Activated T-cell treated with anti-CD3 and anti-CD28 coated beads, Interleukin-2, amount 50 U/mL, for 72 hours (primary cell): ENCODE measurements at places on chromosomes 12 and 14.

DNA sequence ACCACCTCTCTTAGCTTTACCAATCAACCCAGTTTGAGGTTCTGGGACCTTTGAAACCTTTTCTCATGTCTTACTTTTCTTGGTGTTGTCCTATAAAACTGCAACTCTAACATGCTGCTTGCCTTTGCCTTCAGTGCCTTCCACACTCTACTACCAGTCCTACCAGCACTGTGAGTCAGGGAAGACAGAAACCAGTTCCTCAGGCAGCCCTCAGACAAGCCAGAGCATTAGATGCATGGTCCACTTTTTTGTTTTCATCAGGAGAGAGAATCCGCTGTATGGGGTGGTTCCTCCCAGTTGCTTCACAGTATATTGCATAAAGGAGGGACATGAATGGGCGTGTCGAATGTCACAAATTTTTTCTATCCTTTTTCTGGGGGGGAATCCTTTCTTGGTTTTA is 17.3 kb upstream of the KLRB1 start:
- DNase-seq, result no peak
- no peaks in the 10 kb centered on the region for H3K27me3 ChIP-seq
- H3K36me3 ChIP-seq, result peaks cover 10% of the 10 kb centered on the region
- no peak overlapping the region for H3K4me3 ChIP-seq
- no peak overlapping the region for H3K27ac ChIP-seq

DNA sequence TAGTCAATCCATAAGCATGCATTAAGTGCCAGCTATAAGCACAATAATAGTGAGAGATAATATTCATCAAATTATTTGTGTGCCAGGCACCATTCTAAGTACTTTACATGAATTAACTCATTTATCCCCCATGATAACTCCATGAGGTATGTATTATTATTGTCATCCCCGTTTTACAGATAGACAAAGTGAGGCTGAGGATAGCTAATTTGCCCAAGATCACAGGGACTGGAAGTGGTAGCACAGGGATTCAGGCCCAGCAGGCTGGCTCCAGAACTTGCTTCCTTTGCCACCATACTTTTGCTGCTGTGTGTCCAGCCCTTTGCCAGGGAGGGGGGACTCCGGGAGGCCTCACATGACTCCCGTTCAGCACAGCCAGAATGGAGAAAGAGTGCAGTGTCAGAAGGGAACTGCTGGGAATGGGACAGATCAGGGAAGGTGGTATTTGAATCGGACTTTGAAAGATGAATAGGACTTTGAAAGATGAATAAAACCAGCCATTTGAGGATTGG is 128.0 kb upstream of the PWP1 start:
- no peaks in the 10 kb centered on the region for H3K4me1 ChIP-seq
- H3K4me3 ChIP-seq, result no peak overlapping the region
- DNase-seq, result no peak
- no peaks in the 10 kb centered on the region for H3K27me3 ChIP-seq
- H3K27ac ChIP-seq, result no peak overlapping the region

DNA sequence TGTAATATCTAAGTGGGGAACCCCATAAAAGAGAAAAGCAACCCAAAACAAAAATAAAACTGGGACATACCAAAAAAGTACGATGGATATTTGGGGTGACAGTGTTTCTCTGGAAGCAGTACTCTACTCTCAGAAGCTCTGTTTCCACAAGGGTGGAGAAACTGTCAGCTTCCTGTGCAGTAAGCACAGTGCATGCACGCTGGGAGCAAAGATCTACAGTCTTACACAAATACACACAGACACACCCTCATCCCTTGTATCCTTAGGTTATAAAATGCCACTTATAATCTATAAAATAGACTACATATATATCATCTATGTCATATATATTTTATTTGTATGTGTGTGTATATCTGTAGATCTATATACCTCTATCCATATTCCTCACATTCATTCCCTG is 225.8 kb upstream of the SOX5 start:
- H3K27ac ChIP-seq, result no peak overlapping the region
- no peak for DNase-seq
- no peaks in the 10 kb centered on the region for H3K36me3 ChIP-seq
- no peaks in the 10 kb centered on the region for H3K4me1 ChIP-seq
- H3K27me3 ChIP-seq, result no peaks in the 10 kb centered on the region
- H3K4me3 ChIP-seq, result no peak overlapping the region

DNA sequence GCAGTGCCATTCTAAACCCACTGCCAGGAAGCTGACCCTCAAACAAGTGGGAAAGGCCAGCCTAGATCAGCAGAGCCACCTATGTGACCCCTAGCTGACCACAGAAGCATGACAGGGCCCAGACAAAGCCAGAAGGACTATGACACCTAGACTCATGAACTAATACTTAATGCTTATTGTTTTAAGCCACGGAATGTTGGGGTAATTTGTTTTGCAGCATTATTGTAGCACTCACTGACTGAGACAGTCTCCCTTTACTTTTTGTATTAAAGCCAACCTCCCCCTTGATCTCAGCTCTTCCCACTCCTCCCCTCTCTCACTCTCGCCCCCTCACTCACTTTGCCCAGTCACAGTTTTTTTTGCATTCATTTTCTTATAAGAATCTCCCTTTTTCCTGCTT is 186.4 kb downstream of the RBM19 start:
- no peak for DNase-seq
- no peaks in the 10 kb centered on the region for H3K36me3 ChIP-seq
- H3K4me3 ChIP-seq, result no peak overlapping the region
- peaks cover 42% of the 10 kb centered on the region for H3K27me3 ChIP-seq

- H3K27me3 ChIP-seq, result no peaks in the 10 kb centered on the region
- no peak overlapping the region for H3K27ac ChIP-seq
- no peaks in the 10 kb centered on the region for H3K4me1 ChIP-seq
- H3K4me3 ChIP-seq, result no peak overlapping the region
These were observed 163.3 kb upstream of the NTF3 start for GRCh38 chr12:5268424-5269210.

- no peak for DNase-seq
- no peaks in the 10 kb centered on the region for H3K36me3 ChIP-seq
- H3K27me3 ChIP-seq, result no peaks in the 10 kb centered on the region
- H3K4me3 ChIP-seq, result no peak overlapping the region
- H3K4me1 ChIP-seq, result peaks cover 36% of the 10 kb centered on the region
These were observed 6.6 kb downstream of the CAPRIN2 start for GRCh38 chr12:30748147-30748546.

DNA sequence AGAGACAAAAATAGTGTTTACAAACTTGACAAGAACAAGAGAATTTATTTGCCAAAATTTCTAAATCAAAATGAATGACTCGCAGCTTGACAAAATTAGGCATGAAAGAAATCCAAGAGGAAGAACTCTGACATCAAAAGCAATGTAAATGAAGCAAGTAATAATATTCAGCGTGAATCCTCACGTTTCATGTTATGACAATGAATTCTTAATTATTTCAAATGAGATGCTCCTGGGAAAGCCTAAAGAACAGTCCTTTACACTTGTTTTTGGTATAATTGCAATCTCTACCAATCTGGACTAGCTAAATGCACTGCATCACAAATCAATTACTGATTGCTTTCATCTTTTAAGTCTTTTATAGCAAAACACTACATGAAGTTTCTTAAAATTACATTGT is 29.1 kb downstream of the PIK3C2G start:
- H3K4me1 ChIP-seq, result no peaks in the 10 kb centered on the region
- no peak overlapping the region for H3K4me3 ChIP-seq
- H3K36me3 ChIP-seq, result no peaks in the 10 kb centered on the region
- H3K27ac ChIP-seq, result no peak overlapping the region

- no peak overlapping the region for H3K4me3 ChIP-seq
- no peak for DNase-seq
These were observed 559.9 kb upstream of the ATP2B1 start for GRCh38 chr12:90268574-90268973.

GRCh38 chr14:67817750-67818438 is 1.5 kb upstream of the ZFYVE26 start:
- H3K36me3 ChIP-seq, result no peaks in the 10 kb centered on the region
- DNase-seq, result no peak
- peak overlapping the region; percentile 98 for H3K4me3 ChIP-seq
- H3K4me1 ChIP-seq, result peaks cover 47% of the 10 kb centered on the region
- H3K27me3 ChIP-seq, result no peaks in the 10 kb centered on the region
- no peak overlapping the region for H3K27ac ChIP-seq

GRCh38 chr14:84390010-84390409 is 1139.9 kb upstream of the FLRT2 start:
- no peak overlapping the region for H3K4me3 ChIP-seq
- no peak overlapping the region for H3K27ac ChIP-seq
- no peak for DNase-seq
- H3K36me3 ChIP-seq, result no peaks in the 10 kb centered on the region

DNA sequence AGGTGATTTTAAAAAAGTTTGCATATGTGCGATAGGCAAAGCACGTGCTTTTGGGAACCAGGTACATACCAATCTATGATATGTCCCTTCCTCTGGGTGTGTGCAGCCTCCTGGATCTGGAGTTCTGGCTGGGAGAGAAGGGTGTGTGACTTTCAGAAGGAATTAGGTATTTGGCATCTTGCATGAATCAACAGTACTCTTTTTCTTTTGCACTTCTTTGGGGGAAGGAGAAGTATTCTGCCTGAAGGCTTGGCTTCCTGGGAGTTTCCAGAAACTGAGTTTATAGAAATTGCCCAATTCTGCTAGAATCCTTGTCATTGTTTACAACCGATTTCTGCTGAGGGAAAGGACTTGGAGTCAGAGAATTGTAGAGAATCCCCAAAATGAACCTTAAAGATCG is 2.9 kb upstream of the CLMN start:
- peaks cover 7% of the 10 kb centered on the region for H3K4me1 ChIP-seq
- no peaks in the 10 kb centered on the region for H3K36me3 ChIP-seq
- H3K27ac ChIP-seq, result no peak overlapping the region

GRCh38 chr14:104464907-104465306 is 114.7 kb upstream of the C14orf180 start:
- peaks cover 28% of the 10 kb centered on the region for H3K27me3 ChIP-seq
- H3K4me3 ChIP-seq, result no peak overlapping the region
- no peak for DNase-seq
- H3K4me1 ChIP-seq, result peaks cover 10% of the 10 kb centered on the region

- H3K4me3 ChIP-seq, result peak within 1 kb of the TSS; percentile 92
- H3K27ac ChIP-seq, result no peak within 1 kb of the TSS
- DNase-seq, result peak; percentile 15
- peaks cover 16% of the 10 kb centered on the region for H3K4me1 ChIP-seq
These were observed at the start of gene KCNA1 for GRCh38 chr12:4909734-4910501. TSS of gene KCNA1 (plus strand) at chr12:4909905. CDS start at chr12:4911379, 1,474 bp downstream.

GRCh38 chr12:43711348-43711747 is 47.2 kb downstream of the PUS7L start:
- no peaks in the 10 kb centered on the region for H3K4me1 ChIP-seq
- no peak for DNase-seq
- H3K4me3 ChIP-seq, result no peak overlapping the region
- H3K36me3 ChIP-seq, result peaks cover 2% of the 10 kb centered on the region
- H3K27me3 ChIP-seq, result peaks cover 35% of the 10 kb centered on the region

DNA sequence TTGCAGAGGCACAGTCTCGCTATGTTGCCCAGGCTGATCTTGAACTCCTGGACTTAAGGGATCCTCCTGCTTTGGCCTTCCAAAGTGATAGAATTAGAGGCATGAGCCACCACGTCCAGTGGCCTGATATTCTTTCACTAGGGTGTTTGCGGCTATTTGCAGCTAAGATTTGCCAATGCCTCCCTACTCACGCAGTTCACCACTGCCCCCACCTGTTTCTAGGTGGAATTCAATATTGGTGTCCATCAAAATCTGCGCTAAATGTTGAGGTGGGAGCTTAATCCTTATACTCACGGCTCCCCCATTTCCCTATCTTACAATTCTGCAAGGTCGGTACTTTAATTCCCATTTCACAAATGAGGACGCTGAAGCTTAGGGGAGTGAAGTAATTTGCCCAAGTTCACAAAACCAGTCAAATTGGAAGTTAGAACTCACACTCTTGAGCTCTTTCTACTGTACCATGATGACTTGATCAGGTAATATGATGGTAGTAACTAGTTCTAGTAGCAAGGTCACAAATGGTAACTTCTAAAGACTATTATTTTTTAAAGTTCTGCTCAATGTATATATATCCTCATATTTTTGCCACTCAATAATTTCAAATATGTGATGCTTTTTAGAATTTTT is 22.1 kb upstream of the LRRC9 start:
- peak; percentile 3 for DNase-seq
- no peak overlapping the region for H3K27ac ChIP-seq
- no peaks in the 10 kb centered on the region for H3K4me1 ChIP-seq
- H3K27me3 ChIP-seq, result peaks cover 26% of the 10 kb centered on the region
- no peaks in the 10 kb centered on the region for H3K36me3 ChIP-seq

GRCh38 chr14:95419569-95419968 is 96.9 kb downstream of the SYNE3 start:
- H3K4me3 ChIP-seq, result no peak overlapping the region
- H3K27me3 ChIP-seq, result no peaks in the 10 kb centered on the region
- peaks cover 36% of the 10 kb centered on the region for H3K36me3 ChIP-seq
- H3K4me1 ChIP-seq, result no peaks in the 10 kb centered on the region
- no peak overlapping the region for H3K27ac ChIP-seq

- no peaks in the 10 kb centered on the region for H3K27me3 ChIP-seq
- peaks cover 55% of the 10 kb centered on the region for H3K4me1 ChIP-seq
- peak overlapping the region; percentile 85 for H3K27ac ChIP-seq
- peak; percentile 79 for DNase-seq
- peak overlapping the region; percentile 53 for H3K4me3 ChIP-seq
- peaks cover 5% of the 10 kb centered on the region for H3K36me3 ChIP-seq
These were observed 583.4 kb downstream of the VRK1 start for GRCh38 chr14:97380539-97380941.

- peaks cover 68% of the 10 kb centered on the region for H3K4me1 ChIP-seq
- no peak overlapping the region for H3K4me3 ChIP-seq
- no peak for DNase-seq
- no peaks in the 10 kb centered on the region for H3K27me3 ChIP-seq
These were observed 2.8 kb upstream of the MYL6 start for GRCh38 chr12:56155256-56155845.

GRCh38 chr14:31320922-31321766 is 99.2 kb downstream of the HEATR5A start:
- no peak overlapping the region for H3K27ac ChIP-seq
- DNase-seq, result no peak

DNA sequence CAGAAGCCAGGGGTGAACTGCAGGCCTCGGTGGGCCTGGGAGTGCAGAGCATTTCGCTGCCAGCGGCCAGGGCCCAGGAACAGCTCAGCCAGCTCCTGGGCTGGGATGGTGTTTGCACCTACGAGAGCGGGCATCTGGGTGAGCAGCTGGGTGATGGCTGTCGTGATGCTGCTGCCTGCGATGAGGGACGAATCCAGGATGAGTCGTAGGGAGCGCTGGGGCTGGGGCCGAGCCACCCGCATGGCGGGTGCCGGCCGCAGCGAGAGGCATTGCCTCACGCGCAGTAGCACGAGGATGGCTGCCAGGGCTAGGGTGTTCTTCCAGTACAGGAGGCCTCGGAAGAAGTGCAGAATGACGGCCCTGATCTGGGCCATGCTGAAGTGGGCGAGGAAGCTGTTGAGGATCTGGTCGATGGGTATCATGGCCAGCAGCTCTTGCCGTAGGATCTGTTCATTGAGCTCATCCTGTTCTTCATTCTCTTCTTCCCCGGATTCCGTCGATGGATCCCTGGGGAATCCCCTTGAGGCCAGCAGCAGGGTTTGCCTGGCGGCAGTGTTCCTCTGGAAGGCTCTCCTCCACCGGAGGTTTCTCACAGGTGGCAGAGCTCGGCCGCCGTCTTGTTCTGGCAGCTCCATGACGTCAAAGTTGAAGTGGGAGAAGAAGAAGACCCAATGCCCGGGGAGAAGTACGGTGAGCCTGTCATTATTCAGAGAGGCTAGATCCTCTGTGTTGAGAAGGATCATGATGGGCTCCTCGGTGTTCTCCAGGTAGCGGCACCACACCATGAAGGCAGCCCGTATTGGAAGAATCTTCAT is 22.1 kb downstream of the RTL1 start:
- H3K4me3 ChIP-seq, result no peak overlapping the region
- H3K4me1 ChIP-seq, result no peaks in the 10 kb centered on the region
- H3K27ac ChIP-seq, result no peak overlapping the region
- peaks cover 8% of the 10 kb centered on the region for H3K27me3 ChIP-seq
- no peaks in the 10 kb centered on the region for H3K36me3 ChIP-seq
